ENCODE measurements at places on chromosomes 7 and 10.

DNA sequence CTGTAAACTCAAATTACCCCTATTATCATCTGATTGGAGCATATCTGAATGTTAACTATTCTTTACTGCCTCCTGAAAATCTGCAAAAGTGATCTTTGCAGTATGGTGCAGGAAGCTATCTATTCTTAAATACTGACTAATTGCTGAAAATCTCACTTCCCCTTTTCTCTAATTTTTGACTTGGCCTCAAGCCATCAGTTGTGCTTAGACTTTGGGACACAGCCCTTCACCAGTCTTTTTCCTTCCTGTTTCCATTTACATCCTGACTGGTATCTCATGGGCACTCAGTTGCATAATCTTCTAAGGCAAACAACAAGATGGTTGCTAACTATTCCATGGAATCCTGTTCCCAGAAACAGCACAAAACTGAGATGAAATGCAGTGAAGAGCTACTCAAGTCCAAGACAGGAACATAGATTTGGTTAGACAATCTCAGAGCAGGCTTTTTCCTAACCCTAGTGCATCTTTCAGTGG is 228.5 kb downstream of the SORCS1 start:
- DNase-seq, result no peak

DNA sequence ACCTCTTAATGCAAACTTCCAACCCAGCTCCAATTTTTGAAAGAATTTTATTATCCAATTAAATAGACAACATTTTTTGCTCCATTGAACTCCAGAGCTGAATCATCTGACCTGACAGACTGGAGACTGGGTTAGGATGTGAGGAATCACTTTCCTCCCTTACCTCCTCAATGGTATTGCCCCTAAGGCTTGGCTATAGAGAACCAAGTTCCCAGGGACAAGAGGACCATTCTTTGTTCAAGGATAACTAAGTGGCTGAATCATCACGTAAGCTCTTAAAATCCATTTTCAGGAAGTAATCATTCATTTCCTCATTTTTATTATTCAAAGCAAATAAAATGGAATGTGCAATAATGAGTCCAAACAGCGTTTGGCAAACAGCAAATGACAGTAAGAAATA is 335.1 kb downstream of the GATA3 start:
- no peak for DNase-seq

GRCh38 chr7:17942231-17942630 is 1.9 kb upstream of the SNX13 start:
- DNase-seq, result no peak

GRCh38 chr10:29472301-29473086 is 162.3 kb downstream of the SVIL start:
- DNase-seq, result no peak

GRCh38 chr10:59991661-59992060 is 85.3 kb upstream of the CCDC6 start:
- DNase-seq, result peak; percentile 44

DNA sequence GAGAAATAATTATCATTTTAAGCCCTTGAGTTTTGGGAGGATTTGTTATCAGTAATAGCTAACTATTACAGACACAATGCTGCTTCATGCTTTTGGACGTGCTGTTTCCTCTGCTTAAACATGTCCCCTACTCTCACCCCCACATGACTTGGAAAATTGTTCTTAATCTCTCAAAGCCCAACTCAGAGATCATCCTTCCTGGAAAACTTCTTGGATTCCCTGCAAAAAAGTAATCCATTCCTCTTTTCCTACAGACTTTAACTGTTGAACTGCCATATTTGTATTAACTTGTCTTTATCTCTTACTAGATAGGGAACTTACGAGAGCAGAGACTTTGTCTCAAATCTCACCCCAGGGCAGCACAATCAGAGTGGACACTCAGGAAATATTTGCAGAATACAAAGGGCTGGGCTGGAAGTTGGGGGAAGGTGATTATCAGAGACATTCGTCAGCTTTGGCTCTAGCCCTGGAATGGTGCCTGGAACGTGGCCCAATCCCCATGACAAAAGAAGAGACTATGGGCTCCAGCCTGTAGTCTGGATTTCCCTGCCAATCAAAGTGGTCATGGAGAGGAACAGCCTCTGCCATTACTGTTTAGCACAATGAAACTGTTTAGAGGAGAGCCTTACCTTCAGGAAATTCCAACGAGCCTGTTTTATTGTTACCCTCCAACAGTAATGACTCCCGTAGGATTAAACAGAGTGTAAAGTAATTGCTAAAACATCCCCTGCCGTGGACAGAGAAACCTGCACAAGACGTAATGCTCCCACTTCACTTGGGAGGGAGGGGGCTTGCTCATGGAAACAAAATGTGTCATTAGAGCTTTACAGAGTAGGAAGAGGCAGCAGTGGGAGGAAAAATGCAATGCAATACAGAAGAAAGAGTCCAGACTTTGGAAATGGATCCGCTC is 140.4 kb upstream of the AUTS2 start:
- DNase-seq, result peak; percentile 56

GRCh38 chr10:101481256-101481655 is 106.8 kb downstream of the POLL start:
- DNase-seq, result no peak

DNA sequence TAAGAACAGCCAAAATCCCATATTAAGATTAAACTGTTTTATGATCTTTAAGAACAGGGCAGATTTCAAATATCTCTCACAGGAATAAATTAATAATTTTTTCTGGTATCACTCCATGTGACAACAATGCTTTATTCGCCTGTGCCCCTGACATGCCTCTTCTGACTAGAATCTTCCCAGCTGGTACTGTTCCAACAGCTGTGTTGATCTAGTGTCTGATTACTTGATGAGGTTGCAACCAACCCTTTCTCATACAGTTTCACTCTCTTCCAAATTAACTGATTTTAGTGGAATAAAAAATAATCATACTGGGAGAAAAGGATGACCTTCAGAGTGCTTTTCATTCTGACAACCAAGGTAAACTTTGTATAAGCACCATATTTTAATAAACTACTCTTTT is 151.9 kb downstream of the CHRM2 start:
- no peak for DNase-seq

- DNase-seq, result no peak
Measured at GRCh38 chr7:12569673-12570072, 847 bp upstream of the SCIN start.

GRCh38 chr7:128710481-128710880 is 28.7 kb upstream of the CALU start:
- DNase-seq, result no peak

GRCh38 chr10:6314620-6315205 is 112.0 kb downstream of the PFKFB3 start:
- no peak for DNase-seq

GRCh38 chr10:13984647-13985155 is 346.0 kb downstream of the FRMD4A start:
- DNase-seq, result no peak

DNA sequence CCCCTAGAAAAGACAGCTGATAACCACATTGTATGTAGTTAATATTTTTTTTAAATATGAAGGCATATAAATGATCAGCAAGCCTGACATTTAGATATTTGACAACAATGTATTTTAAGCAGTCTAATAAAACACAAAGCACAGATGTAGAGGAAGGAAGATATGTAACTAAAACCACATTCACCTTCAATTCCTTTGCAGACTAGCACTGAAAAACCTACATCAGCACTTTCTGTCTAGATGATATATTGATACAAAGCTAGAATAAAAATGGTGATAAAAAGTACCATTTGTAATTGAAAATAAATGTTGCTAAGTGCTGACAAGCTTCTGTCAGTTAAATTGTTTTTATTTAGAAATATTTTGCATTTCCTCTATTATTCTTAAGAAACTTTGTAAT is 153.6 kb downstream of the IMMP2L start:
- no peak for DNase-seq

- no peak for DNase-seq
Measured at GRCh38 chr7:66421830-66422475, 206.7 kb upstream of the KCTD7 start.

- DNase-seq, result no peak
Measured at GRCh38 chr7:23294549-23295400, 4.4 kb upstream of the MALSU1 start.

Data from iPS-NIHi11 (cell line).